Activated CD4-positive, alpha-beta T cell treated with anti-CD3 and anti-CD28 coated beads, Interleukin-2, amount 50 U/mL, for 4 hours (primary cell): ENCODE measurements at places on chromosomes 7 and 10.
A peak's percentile ranks its signal among the peaks of the same experiment; 100 is the strongest.

GRCh38 chr7:127850195-127850594 is 181.0 kb downstream of the LRRC4 start:
- DNase-seq = no peak

DNA sequence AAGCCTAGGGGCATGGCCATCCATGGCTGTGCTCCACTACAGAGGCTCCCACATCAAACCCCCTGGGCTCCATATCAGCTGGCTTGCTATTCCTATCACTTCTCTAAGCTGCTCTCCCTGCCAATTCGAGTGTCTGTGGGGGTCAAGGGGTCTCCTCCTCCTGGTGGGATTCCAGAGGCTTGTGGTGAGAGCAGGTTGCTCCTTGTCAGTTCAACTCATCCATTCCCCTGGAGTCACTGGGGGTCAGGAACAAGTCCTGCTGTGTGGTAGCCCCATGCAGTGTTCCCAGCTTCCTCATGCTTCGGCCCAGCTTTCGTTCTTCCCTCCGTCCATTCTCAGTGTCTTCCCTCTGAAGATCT is 86.6 kb upstream of the UNC5B start:
- no peak for DNase-seq

GRCh38 chr10:72692994-72693781 is 1.2 kb downstream of the MCU start:
- DNase-seq = no peak

GRCh38 chr10:133100706-133101415 is 13.1 kb downstream of the ADGRA1 start:
- DNase-seq = no peak

- DNase-seq = no peak
Measured at GRCh38 chr7:126768836-126769235, 483.9 kb downstream of the GRM8 start.

GRCh38 chr7:46715579-46715978 is 794.5 kb upstream of the IGFBP3 start:
- no peak for DNase-seq

DNA sequence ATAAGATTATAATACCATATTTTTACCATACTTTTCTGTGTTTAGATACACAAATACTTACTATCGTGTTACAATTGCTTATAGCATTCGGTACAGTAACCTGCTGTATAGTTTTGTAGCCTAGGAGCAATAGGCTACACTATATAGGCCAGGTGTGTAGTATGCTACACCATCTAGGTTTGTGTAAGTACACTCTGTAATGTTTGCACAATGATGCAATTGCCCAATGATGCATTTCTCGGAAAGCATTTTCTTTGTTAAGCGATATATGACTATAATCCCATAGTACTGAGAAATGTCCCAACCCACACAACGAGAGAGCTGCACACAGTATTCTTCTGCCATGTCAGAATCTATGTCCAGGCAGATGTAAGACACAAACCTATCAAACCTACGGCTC is 160.0 kb downstream of the NEBL start:
- no peak for DNase-seq

DNA sequence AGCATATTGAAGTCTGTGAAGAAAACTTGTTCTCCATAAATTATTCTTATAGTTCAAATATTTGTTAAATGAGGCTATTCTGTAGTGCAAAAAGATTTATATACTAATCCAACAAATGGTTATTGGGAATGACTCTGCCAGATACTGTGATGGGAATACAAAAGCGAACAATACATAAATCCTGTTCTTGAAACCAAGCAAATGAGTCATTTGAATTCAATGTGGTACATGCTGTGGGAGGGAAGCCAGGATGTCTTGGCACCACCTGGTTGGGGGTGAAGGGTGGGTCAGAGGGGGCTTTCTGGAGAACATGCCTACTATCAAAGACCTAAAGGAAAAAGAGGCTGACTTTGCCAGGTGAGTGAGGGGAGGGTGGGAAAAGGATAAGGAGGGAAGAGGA is 594.2 kb downstream of the CALN1 start:
- no peak for DNase-seq

DNA sequence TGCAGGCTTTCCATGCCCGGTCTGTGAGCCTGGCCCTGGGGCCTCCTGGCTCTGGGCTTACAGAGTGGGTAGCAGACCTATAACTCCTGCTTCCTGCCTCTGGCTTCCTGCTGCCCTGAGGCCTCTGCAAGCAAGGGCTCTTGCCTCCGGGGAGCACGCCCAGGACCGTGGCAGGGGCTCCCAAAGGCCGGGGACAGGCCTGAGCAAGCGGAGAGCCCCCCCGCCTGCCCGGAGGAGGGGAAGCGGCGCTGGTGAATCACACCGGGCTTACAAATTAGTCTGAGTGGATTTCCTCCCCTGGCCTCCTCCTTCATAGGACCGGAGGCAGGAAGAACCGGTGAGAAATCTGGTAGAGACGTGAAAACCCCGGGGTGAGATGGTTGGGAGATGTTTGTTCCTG is 1.5 kb upstream of the MYL10 start:
- no peak for DNase-seq

DNA sequence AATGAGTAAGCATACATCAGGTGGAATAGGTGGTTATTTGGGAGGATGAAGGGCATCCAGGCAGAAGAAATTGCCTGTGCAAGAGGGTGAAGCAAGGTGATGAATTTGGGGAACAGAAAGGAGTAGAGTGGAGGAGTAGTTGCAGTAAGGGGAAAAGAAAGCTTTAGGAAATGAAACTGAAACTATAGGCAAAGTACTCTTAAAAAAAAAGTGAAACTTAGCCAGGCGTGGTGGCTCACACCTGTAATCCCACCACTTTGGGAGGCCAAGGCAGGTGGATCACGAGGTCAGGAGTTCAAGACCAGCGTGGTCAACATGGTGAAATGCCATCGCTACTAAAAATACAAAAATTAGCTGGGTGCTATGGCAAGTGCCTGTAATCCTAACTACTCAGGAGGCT is 17.6 kb downstream of the NUP205 start:
- DNase-seq = no peak

DNA sequence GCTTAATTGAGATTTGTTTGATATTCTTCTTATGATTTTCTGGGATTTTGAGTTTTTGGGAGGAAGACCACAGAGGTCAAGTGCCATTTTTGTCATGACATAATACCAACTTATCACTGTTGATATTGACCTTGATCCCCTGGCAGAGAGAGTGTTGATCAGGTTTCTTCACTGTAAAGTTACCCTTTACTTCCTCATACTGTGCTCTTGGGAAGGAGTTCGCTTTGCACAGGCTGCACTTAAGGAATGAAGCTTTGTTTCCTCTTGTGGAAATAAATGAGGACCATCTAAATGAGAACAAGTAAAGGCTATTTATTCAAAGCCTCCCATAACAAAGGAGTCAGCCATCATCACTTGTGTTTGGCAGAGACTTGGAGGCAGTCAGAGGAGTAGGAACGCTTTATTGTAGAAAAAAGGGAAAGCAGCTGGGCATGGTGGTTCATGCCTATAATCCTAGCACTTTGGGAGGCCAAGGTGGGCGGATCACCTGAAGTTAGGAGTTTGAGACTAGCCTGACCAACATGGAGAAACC is 16.1 kb downstream of the ST7 start:
- no peak for DNase-seq

GRCh38 chr10:127195041-127195506 is 1.3 kb downstream of the INSYN2A start:
- DNase-seq = no peak

DNA sequence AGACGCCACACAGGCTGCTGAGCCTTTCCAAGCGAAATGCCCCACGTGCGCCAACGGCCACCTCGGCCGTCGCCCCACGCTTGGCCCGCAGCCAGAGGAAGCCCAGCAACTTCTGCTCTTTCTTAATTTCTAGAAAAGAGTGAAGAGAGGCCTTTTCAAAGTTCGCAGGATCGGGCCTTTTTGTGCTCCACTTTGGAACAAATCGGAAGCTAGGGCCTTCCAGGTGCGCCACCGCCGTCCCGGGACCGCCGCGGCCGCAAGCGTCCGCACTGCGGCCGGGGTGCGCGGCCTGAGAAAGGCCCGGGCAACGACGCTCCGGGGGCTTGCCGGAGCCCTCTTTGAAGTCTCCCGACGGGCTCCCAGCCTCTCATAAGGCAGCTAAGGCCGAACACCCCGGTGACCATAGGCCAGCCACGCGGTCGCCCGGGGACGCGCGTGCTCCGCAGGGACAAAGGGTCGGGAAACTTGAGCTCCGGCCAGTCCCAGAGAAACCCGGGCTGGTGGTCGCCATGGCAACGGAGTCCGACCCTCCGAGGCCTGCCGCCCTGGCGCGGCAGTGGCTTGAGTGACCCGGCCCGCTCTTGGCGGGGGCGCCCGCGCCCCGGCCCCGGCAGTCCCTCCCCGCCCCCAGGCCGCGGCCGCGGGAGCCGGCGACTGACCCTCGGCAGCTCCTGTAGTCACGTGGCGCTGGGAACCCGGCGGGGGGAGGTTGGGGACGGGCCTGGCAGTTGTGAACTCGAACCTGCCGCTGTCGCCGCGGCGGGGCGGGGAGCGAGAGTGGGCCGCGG is at the start of gene REPIN1:
TSS of gene REPIN1 (plus strand) at position 727 of the 788 bp plus-strand sequence. CDS start 890 bp downstream, outside the sequence.
- DNase-seq = peak; percentile 67

- DNase-seq = no peak
Measured at GRCh38 chr7:136171233-136171632, 194.1 kb upstream of the MTPN start.

- DNase-seq = no peak
Measured at GRCh38 chr7:15546272-15546792, 15.5 kb downstream of the AGMO start.

DNA sequence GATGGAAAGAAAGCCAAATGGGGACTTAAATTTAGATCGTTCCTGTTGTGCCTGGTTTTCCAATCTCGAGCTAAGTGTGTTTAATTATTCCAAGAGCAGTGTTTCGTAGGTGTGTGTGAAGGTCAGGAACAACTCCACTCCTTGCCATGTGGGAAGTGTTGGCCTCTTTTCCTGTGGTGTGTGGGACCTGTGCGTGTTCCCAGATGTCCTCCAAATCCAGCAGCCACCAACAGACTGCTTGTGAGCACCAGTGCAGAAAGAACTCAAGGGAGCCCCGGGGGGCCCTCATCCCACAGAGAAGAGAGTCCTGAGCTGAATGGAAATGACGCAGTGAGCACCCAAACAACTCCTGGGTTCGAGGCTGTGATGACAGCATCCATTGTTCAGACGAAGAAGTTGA is 227.7 kb downstream of the TMEM178B start:
- DNase-seq = no peak

DNA sequence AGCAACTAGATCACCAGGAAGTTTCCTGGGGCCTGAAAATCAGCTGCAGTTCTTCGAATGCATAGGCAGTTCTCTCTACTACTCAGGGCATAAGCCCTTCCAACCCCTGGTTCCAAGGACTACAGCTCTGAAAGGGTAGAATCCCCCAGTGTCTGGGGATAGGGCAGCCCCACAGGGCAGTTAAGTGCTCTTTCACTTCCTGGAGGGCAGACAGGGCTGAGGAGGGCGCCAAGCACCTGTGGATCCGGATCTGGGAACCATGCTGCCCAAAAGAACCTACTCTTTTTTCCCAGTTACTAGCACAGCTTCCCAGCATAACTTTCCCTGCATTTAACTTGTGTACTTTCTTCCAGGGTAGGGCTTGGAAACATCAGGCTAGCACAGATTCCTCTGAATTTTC is 41.1 kb downstream of the CXCL12 start:
- DNase-seq = no peak

DNA sequence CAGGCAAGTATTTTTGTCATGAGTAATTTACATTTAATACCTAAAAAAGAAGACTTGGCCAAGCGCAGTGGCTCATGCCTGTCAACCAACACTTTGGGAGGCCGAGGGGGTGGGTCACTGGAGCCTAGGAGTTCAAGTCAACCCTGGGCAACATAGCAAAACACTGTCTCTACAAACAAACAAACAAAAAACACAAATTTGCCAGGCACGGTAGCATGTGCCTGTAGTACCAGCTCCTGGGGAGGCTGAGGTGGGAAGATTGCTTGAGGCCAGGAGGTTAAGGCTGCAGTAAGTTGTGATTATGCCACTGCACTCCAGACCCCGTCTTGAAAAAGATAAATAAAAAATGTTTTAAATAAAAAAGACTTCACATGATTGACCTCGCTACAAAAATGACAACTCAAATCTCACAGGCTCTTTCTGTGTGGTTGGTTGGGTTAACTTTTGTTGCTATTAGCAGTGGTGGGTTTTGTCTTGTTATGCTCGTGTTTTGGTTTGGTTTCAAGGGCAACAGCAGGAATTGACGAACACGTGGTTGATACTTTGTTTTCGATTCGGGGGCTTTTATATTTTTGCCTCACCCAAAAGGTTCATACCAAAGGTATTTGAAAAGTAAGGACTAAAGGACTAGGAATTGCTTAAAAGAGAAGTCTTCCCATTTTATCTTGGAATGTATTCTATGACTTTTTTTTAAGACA is 227.2 kb upstream of the MKLN1 start:
- no peak for DNase-seq

DNA sequence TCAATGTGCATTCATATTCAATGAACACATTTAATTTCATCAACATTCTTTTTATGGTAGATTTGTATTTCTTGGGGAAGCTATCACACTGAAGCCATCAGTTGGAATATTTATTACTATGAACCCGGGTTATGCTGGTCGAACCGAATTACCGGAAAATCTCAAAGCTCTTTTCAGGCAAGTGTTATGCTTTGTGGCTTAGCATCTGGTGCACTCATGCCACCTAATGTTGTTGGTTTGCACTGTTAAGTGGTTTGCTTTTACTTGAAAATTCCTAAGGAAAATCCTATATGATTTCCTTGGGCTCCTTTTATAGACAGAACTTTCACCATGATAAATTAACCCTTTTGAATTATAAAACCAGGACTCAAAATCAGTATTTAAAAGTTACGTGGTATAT is 147.9 kb downstream of the DNAH11 start:
- DNase-seq = no peak

- no peak for DNase-seq
Measured at GRCh38 chr10:23994459-23995046, 214.4 kb upstream of the KIAA1217 start.

DNA sequence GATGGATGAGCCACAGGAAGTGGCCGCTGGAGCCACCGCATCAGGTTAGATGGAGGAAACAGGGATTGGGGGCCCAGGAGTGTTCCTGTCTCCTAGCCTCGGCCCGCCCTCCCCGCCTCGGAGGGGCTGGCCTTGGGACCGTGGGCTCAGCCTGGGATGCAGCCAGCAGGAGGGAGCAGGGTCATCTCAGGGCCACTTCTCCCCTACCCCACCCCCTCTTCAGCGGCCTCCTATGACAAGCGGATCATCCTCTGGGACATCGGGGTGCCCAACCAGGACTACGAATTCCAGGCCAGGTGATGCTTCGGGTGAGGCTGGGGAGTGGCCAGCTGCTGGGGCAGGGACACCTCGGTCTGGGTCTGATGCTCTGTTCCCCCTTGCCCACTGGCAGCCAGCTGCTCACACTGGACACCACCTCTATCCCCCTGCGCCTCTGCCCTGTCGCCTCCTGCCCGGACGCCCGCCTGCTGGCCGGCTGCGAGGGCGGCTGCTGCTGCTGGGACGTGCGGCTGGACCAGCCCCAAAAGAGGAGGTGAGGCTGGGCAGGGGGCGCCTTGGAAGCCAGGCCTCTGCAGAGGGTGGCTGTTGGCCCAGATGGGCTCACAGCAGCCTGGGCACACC is 4.7 kb downstream of the LRWD1 start:
- DNase-seq = no peak

- no peak for DNase-seq
Measured at GRCh38 chr7:118511146-118511545, 286.6 kb downstream of the ANKRD7 start.

GRCh38 chr10:3658766-3659165 is 126.2 kb downstream of the KLF6 start:
- DNase-seq = no peak
